ENCODE measurements at places on chromosomes 1 and 21.

GRCh38 chr1:245682638-245683628 lies 528.1 kb downstream of the KIF26B start:
- no peak for DNase-seq

GRCh38 chr1:88730132-88730675 lies 46.1 kb downstream of the PKN2 start:
- no peak for DNase-seq

- DNase-seq = no peak
Measured at GRCh38 chr21:38434913-38435533, 63.3 kb downstream of the ERG start.

DNA sequence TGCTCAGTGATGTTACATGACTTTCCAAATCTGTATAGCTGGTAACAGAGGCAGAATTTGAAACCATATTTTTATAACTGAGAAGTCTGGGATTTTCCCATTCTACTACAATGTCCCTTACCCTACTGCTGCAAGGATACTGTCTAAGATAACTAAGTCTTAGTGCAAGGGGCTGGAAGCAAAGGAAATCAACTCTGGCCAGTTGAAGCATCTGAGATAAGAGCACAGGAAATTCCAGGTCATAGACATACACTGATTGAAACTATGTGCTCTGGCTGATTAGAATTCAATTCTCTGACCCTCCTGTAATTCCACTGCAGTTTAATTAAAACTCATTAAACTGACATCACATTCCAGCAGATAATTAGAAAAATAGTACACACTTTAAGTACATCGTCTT lies 267.7 kb upstream of the C1orf87 start:
- DNase-seq = no peak

GRCh38 chr1:185860859-185861258 lies 126.7 kb downstream of the HMCN1 start:
- no peak for DNase-seq

- DNase-seq = no peak
Measured at GRCh38 chr1:98028800-98029199, 108.0 kb upstream of the DPYD start.

DNA sequence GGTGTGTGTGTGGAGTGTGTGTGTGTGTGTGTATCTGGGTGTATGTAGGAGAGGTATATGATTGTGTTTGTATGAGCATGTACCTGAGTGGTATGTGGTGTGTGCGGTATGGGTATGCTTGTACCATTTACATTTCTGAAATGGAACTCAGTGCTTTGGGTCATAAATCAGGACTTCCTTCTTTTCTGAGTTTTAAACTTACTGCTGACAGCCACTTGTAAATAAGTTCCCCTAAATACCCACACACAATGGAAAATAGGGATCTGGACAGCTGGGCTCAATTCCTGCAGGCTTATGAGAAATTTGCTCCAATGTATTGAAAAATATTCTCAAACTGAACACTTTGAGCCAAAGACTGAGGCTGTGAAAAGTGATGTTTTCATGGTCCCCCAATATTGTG lies 293.6 kb downstream of the HLX start:
- DNase-seq = no peak

GRCh38 chr1:3244927-3245315 lies 175.9 kb downstream of the PRDM16 start:
- no peak for DNase-seq

- no peak for DNase-seq
Measured at GRCh38 chr1:31376375-31377134, 3.7 kb upstream of the FABP3 start.

- no peak for DNase-seq
Measured at GRCh38 chr1:33258788-33259274, 2.5 kb downstream of the ZNF362 start.

DNA sequence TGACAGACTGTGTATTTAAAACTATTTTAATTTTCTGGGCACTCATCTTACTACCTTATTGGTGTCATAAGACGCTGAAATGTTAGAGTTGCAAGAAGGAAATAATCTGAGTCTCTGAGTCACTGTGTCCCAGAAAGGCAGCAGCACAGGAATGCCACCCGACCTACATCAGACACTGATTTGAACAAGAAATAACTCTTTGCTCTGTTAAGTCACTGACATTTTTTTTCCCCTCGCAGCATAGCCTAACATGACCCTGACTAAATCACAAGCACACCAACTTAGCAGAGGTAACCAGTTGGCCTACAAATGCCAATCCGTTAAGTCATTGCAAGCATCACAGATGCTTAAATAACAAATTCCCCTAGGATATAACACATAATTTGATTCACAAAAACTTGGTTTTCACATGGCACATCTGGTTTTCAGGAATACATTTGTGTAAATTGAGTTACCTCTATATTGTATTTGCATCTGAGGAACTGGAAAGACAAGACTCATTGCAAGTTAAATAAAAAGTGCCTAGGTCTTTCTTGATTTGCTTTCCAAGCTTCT lies 349.1 kb downstream of the SEC16B start:
- DNase-seq = no peak

Measured in stimulated activated CD4-positive, alpha-beta T cell treated with anti-CD3 and anti-CD28 coated beads, Interleukin-12 subunit alpha, Interleukin-12 subunit beta, amount 100 ng/mL, for 24 hours (primary cell).